ENCODE measurements at places on chromosomes 3 and 15. TPM values are rescaled to one million over a fixed set of nuclear protein-coding genes. Genes with fewer than 3 reads are reported as not detected.

- H3K36me3 ChIP-seq: no peaks in the 10 kb centered on the region
- H3K27ac ChIP-seq: peak overlapping the region; percentile 92
- no peak for DNase-seq
- peaks cover 52% of the 10 kb centered on the region for H3K4me1 ChIP-seq
These were observed 615 bp downstream of the HES1 start for GRCh38 chr3:194136519-194137007.

Gene LRRK1
- 24.3 TPM for total RNA-seq

Gene C3orf49
- not detected for total RNA-seq

Gene SGO1
- total RNA-seq: 0.71 TPM

Gene ADAM10
- 166 TPM for total RNA-seq

- no peak overlapping the region for H3K27ac ChIP-seq
- no peak overlapping the region for H3K4me3 ChIP-seq
- H3K4me1 ChIP-seq: no peaks in the 10 kb centered on the region
- DNase-seq: no peak
- no peaks in the 10 kb centered on the region for H3K27me3 ChIP-seq
These were observed 958.8 kb downstream of the ZPLD1 start for GRCh38 chr3:103393395-103394186.

GRCh38 chr3:115588201-115589115, 34.9 kb upstream of the GAP43 start:
- no peak overlapping the region for H3K4me3 ChIP-seq
- no peak for DNase-seq
- H3K4me1 ChIP-seq: no peaks in the 10 kb centered on the region
- H3K27ac ChIP-seq: no peak overlapping the region
- no peaks in the 10 kb centered on the region for H3K27me3 ChIP-seq
- no peaks in the 10 kb centered on the region for H3K36me3 ChIP-seq

DNA sequence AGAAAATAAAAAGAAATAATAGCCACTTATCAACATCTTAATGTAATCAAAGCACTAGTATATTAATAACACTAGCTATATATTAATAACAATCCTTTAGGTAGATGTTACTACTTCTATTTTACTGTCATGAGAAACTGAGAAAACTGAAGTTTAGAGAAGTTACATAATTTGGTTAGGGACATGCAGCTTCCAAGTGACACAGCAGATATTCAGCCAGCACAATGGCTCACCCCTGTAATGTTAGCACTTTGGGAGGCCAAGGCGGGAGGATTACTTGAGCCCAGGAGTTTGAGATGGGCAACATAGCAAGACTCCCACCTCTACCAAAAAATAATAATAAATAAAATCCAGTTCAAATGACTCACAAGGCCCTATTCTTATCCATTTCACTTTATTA, 1.9 kb upstream of the UBR1 start:
- no peak overlapping the region for H3K27ac ChIP-seq
- no peak for DNase-seq
- peaks cover 32% of the 10 kb centered on the region for H3K4me1 ChIP-seq
- no peaks in the 10 kb centered on the region for H3K36me3 ChIP-seq
- H3K4me3 ChIP-seq: no peak overlapping the region

DNA sequence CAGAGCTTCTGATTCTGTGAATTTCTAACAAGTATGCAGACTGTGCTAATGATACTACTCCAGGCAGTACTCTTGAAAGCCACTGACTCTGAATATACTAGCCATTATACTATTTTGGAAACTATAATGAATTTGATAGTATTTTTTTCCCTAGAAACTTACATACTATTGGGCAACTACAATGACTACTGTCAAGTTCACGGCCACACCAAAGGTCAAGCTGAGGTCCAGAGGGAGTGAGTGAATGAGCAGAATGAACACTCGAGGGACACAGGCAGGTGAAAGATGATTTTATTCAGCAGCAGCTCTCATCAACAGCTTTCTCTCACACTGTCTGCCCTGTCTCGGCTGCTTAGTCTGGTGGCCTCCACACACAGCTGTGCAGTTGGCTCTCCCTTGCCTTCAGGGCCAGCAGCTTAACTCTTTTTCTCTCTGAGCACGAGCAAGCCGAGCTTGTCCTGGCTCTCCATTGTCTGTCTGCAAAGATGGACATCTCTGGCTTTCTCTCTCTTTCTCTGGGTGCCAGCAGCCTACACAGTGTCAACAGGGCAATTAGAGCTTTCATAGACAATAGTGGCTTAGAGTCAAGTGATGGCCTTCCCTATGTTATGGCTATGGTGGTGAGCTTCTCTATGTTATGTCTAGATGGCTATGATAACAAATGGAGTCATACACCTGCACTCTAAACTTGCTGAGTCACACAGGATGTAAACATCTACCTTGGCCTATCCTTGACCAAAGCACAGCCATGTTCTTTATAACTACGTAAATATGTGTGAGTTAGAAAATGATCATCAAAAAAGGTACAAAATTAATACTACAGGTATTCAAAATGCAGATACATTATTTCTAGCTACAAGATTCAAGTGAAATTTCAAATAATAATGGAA, 362.4 kb downstream of the CGGBP1 start:
- no peaks in the 10 kb centered on the region for H3K4me1 ChIP-seq
- H3K36me3 ChIP-seq: no peaks in the 10 kb centered on the region
- no peak for DNase-seq
- no peaks in the 10 kb centered on the region for H3K27me3 ChIP-seq
- no peak overlapping the region for H3K27ac ChIP-seq

GRCh38 chr15:70320482-70320881, 222.8 kb upstream of the TLE3 start:
- peak overlapping the region; percentile 3 for H3K27ac ChIP-seq
- H3K4me1 ChIP-seq: peaks cover 58% of the 10 kb centered on the region
- H3K36me3 ChIP-seq: no peaks in the 10 kb centered on the region
- no peak for DNase-seq
